NCI-H446 (cell line): ENCODE measurements at places on chromosomes 2 and 18.

- no peak for DNase-seq
Measured at GRCh38 chr2:237733677-237734300, 64.8 kb upstream of the RBM44 start.

DNA sequence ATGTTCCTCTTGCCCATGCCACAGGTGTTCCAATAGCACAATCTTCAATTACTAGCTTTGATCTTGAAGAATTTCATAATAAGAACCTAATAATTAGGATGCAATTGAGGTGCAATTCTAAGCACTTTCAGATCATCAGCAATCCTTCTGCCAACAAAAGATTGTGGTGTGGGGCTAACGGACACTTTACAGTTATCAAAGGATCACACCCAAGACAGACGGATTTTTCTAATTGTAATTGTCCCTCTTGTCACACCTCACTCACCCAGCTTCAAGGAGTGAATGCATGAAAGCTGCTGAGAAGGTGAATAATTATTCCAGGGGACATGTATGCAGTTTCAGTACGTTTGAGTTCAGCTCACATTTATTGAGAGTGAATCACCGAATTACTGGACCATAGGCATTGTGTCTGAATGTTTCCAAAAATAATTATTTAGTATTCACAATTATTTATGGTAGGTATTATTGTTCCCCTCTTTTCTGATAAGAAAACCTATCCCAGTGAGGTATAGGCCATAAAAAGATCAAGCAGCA, 438.5 kb upstream of the TRIB2 start:
- DNase-seq: no peak

- DNase-seq: no peak
Measured at GRCh38 chr18:68469049-68469625, 245.8 kb downstream of the TMX3 start.

GRCh38 chr2:41000374-41000773, 548.5 kb upstream of the SLC8A1 start:
- DNase-seq: no peak

- DNase-seq: no peak
Measured at GRCh38 chr18:57831597-57832377, 28.7 kb upstream of the ATP8B1 start.

DNA sequence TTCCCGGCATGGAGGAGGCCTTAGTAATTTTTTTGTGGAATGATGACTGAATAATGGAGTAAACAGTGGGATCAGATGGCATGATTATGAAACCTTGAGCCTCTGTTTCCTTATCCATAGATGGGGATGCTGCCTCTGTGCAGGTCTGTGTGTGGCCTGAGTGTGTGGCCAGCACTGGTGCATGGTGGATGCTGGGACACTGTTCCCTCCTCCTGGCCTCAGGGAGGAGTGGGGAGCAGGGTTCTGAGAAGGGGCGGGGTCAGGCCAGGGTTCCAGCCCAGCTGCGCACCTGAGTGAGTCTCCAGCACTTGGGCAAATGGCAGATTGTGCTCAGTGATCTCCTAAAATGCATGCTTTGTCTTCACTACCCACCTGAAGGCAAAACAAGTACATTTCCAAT, 66.4 kb downstream of the DCDC2C start:
- DNase-seq: no peak
